ENCODE measurements at places on chromosomes 7 and 10.

DNA sequence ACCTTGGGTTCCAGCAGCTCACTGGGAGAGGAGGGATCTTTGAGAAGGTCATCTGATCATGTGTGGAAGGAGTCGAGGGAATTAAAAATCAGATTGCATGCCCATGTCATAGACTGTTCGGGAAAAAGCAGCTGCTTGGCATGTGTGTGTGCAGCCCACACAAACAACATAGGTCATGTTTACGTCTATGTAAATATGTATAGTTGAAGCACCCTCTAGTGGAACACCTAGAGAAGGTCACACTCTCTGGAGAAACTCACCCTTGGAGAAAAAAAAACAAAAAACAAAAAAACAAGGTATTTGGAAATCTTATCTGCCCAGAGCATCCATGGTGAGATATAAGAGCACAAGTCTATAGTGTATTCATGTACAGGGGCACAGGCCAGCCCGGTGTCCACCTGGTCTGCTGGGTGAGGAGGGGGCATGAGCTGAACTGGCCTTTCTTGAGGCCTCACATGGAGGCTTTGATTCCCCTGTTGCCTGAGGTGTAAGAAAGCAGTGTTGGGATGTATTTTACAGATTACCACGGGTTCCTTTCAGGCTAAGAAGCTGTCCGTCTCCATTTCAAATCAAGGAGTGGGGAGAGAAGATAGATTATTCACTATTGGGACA, 98.0 kb downstream of the NPY start:
- peak; percentile 12 for DNase-seq

DNA sequence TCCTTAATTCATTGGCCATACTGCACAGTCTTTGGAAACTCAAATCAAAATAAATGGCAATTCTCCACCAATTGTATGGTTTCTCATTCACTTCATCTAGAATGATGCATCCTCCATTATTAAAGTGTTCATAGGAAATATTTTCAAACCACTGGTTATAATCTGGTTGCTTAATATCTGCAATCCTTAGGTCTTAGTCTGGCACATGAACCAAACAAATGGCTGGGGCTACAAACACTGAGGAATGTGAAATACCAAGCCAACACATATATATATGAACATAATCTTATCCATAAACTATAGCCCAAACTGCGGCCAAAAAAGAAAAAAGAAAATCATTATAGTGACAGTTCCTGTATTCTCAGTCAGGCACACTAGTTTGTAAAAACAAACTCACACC, 5.7 kb upstream of the MSS51 start:
- DNase-seq, result peak; percentile 56

- no peak for DNase-seq
Measured at GRCh38 chr10:132544744-132545658, 7.4 kb downstream of the INPP5A start.

- DNase-seq, result no peak
Measured at GRCh38 chr7:134554417-134554966, 5.6 kb downstream of the AKR1B15 start.

DNA sequence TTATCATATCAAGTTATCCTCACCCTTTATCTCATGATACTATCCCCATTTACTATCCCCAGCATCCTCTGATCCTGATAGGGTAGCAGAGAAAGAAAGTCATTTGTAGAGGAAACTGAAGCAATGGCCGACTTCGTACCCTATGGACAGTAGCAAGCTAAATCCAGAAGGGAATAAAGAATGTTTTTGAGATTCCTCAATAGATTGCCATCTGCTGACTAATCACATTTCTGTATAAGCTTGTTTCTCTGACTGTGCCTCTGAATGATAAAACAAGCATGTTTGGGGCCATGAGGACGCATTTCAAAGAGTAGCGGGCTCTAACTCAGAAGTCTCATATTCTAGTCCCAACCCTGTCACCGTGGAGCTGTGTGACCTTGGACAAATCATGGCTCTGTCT, 13.2 kb upstream of the FAM107B start:
- no peak for DNase-seq

- no peak for DNase-seq
Measured at GRCh38 chr10:68158031-68158430, 48.7 kb downstream of the MYPN start.

DNA sequence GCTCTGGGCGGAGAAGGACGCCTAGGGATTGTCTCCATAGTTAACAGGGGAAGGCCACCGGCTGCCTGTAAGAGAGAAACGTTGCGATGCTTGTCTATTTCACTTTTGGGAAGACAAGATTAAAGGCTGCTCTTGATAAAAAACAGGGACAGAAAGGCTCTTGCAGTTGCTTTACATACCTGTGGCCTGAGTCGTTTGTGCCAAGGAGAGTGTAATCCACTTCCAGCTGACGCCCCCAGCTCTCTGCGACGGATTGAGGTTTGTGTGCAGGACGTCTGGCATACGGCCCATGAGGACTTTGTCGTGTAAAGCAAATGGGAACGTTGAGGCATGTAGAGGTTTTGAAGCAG, 1.1 kb downstream of the MAP3K8 start:
- DNase-seq, result peak; percentile 67

DNA sequence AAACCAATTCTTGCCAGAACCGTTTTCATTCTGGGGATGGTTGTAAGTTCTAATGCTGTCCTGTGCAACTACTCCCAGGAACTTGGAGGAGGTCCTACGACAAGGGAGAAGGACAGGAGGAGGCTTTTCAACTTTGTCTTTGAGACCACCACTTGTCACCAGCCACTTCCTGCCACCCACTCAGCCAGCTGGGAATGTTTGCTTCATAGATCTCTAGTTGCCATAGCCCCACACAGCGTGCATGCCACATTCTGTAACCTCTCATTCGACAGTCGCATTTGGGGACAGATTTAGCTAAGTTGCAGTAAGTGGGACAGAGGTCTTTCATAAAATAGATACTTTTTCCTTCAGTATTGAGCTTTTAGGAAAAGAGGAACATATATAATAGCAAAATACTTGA, 78.0 kb downstream of the TAF3 start:
- no peak for DNase-seq

DNA sequence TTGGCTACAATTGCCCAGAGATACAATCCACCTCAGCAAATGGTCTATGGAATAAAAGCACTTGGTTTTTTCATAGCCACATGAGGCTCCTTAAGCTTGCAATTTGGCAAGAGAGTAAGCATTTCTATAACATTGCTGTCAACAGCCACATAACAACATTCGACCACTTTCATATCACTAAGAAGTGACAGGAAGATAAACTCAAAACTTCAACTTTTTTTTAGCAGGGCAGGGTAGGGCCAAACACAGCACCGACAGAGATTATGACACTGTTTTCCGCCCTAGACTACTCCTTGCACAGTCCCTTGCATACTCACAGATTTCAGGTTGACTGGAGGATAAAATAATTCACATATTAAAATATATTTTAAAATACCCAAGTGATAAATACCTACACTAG, 185.4 kb downstream of the JAZF1 start:
- DNase-seq, result no peak

- DNase-seq, result no peak
Measured at GRCh38 chr10:103574097-103575061, 80.9 kb downstream of the NEURL1 start.

DNA sequence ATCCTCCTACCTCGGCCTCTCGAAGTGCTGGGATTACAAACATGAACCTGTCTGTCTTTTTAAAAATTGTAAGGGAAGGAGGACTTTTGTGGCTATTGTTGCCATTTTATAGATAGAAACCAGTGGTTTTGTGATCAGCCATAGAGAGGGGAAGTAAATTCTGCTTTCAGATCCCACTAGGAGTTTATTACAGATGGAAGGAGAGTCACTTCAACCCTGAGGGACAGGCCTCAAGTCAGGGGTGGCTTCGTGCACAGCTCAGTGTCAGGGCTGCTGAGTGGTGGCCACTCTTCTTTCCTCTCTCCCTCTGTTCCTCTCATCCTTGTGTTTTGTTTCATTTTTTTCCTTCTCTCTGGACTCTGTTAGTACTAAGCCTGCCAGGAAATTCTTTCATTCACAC, 60.8 kb downstream of the OGDH start:
- DNase-seq, result no peak

DNA sequence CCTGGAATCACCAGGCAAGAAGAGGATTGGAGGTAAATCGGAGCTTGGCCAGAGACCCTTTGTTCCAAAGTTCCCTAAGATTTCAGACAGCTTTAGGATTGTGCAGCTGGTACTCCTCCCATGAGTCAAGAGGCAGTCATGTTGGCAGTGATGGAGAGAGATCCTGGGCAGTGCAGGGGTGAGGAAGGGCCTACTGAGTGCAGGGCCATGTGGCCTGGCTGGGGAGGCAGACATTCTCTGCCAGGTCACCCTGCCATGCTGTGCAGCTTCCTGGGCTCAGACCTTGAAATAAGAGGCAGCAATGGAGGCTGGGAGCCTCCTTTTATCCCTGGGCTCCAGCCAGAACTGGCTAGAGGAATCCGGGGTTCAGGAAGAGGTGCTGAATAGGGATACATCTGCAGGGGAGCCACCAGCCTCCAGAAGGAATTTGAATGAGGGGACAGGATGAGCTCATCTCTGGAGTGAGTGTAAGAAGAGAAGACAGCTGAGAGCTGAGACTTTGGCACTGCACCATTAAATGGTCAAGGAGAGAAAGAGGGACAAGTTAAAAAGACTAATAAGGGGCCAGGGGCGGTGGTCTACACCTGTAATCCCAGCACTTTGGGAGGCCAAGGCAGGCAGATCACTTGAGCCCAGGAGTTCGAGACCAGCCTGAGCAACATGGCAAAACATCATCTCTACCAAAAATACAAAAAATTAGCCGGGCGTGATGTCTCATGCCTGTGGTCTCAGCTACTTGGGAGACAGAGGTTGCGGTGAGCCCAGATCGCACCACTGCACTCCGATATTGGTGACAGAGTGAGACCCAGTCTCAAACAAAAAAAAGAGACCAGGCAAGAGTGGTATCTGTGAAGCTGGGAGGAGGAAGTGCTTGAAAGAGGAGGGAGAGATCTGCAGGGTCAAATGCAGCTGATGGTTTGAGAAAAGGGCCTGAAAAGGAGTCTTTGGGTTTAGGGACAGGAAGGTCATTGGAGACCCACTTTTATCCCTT, 12.0 kb downstream of the SFTPD start:
- DNase-seq, result no peak

DNA sequence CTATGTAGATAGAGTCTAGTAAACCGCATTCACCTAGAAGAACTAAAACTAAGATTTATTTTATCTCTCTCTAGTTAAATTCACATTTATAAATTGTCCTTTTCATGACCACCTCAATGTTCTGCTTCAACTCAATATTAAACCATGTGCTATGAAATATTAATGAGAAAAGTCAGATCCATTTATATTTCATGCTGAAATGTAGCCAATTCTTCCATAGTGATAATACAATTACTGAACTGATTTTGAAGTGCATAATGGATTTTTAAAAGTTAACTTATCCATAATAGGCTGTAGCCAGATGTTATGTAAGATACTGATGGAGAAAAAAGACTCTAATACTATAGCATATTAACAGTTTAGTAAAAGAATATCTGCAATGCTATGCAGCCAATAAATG, 479.7 kb upstream of the PCDH15 start:
- no peak for DNase-seq

- no peak for DNase-seq
Measured at GRCh38 chr7:47080816-47081215, 501.1 kb downstream of the TNS3 start.

GRCh38 chr7:105413887-105414437, 25.2 kb upstream of the SRPK2 start:
- DNase-seq, result no peak

GRCh38 chr10:132849546-132850031, 63.6 kb upstream of the NKX6-2 start:
- DNase-seq, result no peak

DNA sequence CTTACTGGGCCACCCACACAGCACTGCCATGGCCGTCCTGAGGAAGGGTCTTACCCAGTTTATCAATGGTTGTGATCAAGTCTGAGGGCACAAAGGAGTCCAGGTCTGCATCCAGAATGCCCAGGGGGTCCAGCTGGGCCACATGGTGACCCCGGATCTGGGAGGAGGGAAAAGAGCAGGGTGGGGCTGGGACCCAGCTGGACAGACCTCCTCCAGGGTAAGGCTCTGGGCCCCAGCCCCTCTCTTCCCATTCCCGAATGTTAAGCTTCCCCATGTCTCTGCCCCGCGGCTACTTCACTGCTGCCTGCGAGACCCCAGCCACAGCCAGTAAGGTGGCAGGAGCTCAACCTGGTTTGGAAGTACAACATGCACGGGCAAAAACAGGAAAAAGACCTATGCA, 9.5 kb downstream of the OGDHL start:
- no peak for DNase-seq

All from AG10803 (cell line).